ENCODE measurements at places on chromosomes 3 and 15.

DNA sequence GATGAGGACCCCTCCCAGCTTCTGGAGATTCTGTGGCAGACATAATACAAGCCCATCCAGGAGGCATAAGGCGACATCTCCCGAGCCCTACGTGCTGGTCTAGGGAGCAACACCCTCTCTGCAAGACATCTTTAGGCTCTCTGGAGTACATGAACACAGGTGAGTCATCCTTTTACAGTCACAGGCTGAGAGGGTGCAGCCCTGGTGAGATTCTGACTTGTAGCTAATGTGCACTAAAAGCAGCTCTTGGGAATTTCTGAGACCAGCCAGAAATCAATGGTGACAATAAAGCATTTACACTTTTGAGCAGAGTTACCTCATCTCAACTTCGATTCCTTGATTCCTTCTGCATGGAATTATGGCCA, 131.1 kb downstream of the XXYLT1 start:
- no peak for DNase-seq

DNA sequence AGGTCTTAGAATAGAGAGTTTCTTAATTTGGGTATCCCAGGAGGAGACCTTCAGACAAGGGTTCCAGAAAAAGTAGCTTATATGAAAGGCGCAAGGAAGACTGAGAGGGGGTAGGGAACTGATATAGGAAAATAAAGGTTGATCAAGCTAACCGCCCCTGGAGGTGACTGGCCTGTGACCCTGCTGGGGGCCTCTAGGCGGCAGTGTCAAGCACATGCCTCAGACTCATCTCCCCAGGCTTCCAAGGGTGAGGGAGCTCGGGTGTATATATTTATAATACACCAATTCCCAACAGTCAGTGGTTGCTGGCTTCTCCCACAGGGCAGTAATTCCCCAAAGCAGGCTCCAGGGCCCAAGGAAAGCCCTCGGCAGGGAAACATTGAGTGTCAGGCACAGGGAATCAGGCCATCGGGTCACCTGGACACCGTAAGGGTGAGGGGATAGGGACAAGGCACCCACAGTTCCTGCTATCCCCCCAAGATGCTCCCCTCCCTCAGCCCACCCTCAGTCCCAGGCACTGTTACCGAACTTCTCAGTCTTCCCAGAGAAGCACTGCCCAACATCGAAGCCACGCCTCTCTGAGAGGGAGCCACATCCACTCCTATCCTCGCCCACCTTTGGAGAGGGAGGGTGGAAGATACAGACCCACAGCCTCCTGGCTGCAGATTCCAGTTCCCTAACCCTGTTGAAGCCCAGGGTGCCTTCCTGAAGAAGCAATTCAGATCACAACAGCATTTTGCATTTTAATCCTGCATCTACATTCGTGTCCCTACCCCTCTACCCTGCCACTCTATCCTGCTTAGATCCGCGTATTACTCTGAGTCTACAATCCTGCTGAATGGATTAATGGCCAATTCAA, 19.5 kb upstream of the CAV3 start:
- no peak for DNase-seq

DNA sequence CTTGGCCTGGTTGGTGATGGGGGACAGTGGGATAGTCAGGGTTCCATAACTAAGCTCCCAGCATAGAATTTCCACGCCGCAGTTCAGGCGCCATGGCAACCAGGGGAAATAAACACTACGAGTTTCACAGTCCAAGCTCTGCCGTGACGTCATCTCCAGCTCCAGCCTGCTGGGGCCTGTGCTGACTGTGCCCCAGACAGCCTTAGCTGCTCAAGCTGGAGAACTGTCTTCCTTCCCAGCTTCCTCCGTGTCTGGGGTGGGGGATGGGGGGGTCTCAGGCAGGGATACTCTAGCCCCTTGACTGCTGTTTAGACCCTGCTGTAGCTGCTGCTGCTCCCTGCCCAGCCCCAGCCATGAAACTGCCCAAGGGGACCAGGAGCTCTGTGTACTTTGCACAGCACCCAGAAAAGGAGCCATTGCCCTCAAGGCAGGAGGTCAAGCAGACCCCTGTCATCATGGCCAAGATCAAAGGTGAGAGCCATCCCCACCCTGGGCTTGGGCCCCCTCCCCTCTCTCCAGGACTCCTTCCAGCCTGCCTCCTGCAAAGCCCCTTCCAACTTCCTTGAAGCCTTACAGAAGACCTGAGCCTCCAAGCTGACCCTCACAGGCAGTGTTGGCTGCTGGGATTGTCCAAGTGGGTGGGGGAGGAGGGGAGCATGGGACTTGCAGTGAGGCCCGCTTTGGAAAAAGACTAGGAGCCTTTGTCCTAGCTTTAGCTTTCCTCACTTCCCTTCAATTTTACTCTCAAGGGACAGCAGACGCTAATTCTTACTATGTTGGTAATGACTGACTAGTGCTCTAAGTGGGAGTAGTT, 11.4 kb upstream of the CSPG4 start:
- peak; percentile 34 for DNase-seq

- DNase-seq = no peak
These were observed 2.1 kb upstream of the TNK2 start for GRCh38 chr3:195910499-195910845.

- DNase-seq = no peak
These were observed 33.9 kb downstream of the SMAD6 start for GRCh38 chr15:66735909-66736305.

- no peak for DNase-seq
These were observed 25.3 kb downstream of the UBXN7 start for GRCh38 chr3:196406811-196407470.

DNA sequence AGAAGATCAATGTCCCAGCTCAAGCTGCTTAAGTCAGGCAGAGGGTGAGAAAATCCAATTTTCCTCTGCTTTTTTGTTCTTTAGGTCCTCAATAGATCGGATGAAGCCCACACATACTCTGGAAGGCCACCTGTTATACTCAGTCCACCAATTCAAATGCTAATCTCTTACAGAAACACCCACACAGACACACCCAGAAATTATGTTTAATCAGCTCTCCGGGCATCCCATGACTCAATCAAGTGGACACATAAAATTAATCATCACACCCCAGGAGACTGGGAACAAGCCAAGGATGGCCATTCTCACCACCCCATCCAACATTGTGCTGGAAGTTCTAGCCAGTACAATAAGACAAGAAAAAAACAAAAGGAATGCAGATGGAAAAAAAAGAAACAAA, 67.8 kb upstream of the SLC24A5 start:
- peak; percentile 14 for DNase-seq

GRCh38 chr3:13772321-13772745, 107.5 kb downstream of the WNT7A start:
- DNase-seq = no peak

GRCh38 chr3:155035553-155035952, 44.6 kb upstream of the MME start:
- no peak for DNase-seq

- peak; percentile 65 for DNase-seq
These were observed 142.4 kb downstream of the TPRA1 start for GRCh38 chr3:127448161-127448561.

DNA sequence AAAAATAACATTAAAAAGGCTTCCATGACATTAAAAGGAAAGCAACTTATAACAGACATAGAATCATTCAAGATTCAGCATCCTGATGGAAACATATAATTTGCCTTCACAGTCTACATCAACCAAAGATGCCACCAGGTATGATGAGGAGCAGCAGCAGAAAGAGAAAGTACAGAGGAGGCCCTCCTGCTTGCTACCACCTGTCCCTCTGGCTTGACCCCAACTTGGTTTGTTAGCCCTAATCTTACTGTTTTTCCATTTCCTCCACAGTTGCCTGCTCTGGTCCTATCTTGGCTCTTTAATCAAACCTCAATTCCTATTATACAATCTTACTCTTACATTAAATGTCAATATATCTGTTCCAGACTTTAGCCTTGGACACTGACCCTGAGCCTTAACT, 171.3 kb downstream of the DPH6 start:
- DNase-seq = no peak
